ENCODE measurements at places on chromosomes 12 and 14.

DNA sequence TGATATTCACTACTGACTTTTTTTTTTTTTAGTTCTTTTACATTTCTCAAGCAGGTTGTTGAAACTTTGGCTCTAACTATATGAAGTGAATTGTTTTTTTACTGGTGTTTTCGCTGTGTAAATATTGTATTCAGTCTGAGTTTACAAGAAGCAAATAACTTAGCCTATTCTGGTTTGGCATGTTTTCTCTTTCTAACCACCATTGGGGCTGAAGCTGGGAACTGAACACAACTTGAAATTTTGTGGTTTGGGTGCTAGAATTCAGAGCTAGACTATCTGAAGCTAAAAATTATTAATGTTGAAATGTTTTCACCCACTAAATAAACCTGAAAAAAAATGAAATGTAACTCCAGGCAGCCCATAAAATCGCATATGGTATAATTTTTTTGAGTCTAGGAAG lies 37.2 kb downstream of the RAD51B start:
- no peak for DNase-seq

DNA sequence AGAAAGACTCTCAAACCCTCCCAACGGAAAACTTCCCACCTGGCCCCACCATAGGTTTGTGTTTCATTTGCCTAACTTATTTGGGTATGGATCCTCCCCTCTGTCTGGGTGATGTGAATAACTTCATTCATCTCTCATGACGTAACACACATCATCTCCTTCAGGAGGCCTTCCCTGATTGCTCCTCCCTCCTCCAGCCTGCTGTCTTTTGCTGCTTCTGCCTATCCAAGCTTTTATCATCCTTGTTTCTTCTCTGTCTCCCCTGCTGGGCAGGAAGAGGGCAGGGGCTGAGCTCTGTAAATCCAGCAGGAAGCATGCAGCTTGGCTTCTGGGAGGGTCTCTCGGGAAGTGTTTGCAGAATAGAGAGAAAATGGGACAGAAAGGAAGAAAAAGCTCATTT lies 766.0 kb upstream of the TBX3 start:
- no peak for DNase-seq

DNA sequence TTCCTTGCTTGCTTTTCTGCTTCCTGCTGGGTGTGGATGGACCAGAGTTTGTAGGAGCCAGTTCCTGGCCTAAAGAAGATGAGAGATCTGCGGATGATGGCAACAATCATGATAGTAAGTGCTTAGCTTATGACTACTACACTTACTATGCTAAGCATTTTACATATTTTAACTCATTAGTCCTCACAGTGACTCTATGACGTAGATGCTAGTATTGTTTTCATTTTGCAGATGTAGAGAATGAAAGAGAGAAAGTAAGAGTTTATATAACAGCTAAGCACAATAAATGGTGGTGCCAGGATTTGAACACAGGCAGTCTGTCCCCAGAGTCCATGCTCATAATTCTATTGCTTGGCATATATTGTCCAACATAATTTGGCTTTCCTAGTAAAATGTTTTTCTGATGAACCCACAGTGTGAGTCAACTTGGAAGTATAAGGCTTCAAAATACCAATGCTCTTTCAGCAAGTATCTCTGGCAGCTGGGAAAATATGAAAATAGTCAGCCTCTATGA lies 363.2 kb upstream of the DDHD1 start:
- no peak for DNase-seq

DNA sequence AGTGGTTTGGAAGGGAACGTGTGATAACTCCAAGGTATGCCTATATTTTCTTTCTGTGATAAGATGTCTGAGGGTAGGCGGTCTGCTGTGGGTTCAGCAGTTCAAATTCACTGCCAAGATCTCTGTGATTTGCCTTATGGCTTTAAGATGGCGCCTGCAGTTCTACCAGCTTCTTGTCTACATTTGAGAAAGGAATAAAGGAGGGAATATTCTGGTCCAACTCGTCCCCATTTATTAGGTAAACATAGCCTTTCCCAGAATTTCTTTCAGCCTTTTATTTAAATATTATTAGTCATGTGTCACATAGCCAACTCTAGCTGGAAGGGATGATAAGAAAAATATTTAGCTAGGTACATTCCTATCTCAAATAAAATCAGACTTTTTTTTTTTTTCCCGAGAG lies 48.8 kb downstream of the KCNJ8 start:
- no peak for DNase-seq

DNA sequence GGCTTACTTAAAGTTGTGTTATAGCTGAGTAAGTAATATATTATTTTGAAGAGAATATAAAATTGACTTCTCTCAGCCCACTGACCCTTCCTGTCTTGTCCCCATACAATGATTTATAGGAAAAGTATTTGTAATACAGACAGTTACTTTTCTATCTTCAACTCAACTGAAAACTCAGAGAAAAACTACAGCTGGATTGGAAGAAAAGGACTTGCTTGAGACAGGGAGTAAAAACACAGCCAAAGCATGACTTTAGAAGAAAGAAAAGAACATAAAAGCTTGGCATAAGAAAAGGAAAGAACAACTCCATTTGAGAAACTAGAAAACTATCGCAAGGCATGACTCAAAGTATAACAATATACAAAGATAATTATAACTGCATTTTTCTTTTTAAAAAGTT lies 57.5 kb downstream of the MSRB3 start:
- DNase-seq: no peak

All from vagina (tissue), 2 donors.